ENCODE measurements at places on chromosomes 1 and 21.

DNA sequence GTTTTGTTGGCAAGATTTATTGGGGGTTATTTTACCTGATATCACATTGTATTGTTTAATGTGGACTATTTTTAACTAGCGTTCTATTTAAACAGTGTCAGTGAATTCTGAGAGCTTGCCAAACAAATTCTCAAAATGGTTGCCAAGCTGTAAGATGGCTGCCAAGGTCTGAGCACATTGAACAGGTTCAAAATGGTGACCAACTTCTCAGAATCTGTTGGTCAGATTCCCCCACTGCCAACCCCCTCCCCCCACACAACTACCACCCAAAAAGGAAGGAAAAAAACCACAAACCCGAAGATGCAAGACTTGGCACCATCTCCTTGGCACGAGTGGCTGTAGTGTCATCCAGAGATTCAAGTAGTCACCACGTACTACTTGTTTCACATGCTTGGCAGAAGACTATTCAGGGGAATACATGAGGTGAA, 159.1 kb downstream of the NFIA start:
- DNase-seq, result no peak

DNA sequence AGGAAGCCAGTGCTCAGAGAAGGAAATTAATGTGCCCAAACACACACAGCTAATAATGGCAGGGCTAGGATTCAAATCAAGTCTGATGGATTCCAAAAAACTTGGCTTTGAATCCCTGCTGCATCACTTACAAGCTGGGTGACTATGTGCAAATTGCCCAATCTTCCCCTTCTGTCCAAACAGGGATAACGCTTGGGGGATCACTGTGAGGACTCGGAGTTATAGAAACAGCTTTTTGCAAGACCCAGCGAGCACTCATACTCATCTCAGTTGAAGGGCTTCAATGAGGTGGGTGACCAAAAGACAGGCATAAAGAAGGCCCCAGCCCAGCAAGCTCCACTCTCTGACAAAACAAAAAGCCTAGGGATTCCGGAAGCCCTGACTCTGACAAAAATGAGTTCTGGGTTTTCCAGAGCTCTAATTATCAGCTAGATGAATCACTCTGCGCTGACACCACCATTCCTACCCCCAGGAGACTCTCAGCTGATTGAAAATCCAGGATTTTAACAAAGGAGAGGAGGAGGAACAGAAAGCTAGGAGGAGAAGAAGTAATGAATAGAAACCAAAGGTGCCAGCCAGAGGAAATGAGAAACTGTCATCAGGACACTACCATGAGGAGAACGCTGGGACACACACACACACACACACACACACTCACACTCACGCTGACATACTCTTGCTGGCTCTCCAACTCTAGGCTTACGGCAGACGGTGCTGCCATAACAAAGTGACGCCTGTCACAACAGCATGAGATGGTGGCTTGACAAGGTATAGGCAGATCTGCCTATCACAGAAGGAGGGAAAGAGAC, 1.6 kb upstream of the STK40 start:
- no peak for DNase-seq

GRCh38 chr1:33394770-33395169, 36.1 kb downstream of the PHC2 start:
- DNase-seq, result no peak

- DNase-seq, result no peak
Measured at GRCh38 chr1:164611754-164612642, 53.0 kb downstream of the PBX1 start.

GRCh38 chr1:108208724-108209446, 8.7 kb upstream of the SLC25A24 start:
- no peak for DNase-seq

- DNase-seq, result peak; percentile 35
Measured at GRCh38 chr1:112674440-112674985, at the start of gene MOV10. MOV10 (plus strand) TSS chr1:112674659; CDS start chr1:112674913, 254 bp downstream.

DNA sequence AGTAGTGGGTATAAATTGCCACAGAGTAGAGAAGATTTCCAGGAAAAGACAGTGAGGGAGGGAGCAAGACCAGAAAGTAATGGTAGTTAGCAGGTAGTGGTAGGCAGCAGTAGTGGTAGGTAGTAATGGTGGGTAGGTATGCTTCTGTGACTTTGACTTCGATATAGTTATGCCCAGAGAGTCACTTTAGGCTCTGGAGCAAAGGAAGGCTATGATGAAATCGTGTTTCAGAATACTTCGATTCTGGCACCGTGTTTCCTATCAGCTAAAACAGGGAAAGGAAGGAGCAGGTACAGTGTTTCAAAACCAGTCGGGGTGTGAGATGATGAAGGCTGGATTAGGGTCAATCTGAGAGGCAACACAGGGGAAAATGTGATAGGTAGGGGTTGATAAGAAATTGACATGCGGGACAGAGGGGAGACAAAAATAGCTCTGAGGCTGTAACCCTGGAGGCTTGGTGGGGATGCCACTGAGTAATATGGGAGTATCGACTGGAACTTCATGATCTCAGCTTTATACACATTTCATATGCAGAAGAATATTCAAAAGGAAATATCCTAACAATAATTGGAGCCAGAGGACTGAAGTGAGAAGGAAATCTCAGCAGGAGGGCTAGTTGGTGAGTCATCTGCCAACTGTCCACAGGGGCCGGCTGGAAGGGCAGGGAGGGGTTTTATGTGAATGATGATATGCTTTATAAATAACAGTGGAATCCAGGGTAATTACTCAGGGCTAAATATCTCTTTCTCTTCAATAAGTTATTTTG, 25.2 kb upstream of the TRIM45 start:
- no peak for DNase-seq

DNA sequence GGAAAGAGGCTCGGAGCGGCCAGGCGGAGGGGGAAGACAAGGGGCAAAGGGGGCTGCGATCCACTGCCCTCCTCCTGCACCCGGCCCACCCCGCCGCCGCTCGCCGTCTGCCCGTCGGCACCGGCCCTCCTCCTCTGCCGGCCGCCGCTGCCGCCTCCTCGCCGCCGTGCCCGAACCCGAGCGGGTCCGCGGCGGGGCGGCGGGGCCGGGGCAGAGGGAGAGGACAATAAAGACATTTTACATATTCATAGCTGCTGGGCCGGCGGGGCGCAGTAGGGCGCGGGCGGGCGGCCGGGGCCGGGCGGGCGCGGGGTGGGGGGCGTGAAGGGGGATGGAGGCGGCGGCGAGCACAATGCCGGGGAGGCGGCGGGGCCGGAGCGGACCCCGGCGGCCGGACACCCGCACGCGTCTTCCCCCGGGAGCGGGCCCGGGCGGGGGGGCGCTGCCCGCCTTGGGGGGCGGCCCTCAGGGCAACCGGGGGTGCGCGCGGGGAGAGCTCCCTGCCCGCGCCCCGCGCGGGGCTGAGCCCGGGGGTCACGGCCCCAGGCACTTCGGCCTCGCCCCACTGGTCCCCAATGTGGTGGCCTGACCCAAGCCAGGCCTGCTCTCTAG, 546 bp downstream of the POU2F1 start:
- DNase-seq, result no peak

GRCh38 chr1:186016856-186017255, 282.7 kb downstream of the HMCN1 start:
- no peak for DNase-seq

GRCh38 chr1:229364207-229365065, 21.6 kb upstream of the CCSAP start:
- DNase-seq, result no peak

- no peak for DNase-seq
Measured at GRCh38 chr1:156464825-156465452, 35.6 kb downstream of the MEF2D start.

GRCh38 chr1:219092206-219092605, 81.5 kb upstream of the LYPLAL1 start:
- no peak for DNase-seq

DNA sequence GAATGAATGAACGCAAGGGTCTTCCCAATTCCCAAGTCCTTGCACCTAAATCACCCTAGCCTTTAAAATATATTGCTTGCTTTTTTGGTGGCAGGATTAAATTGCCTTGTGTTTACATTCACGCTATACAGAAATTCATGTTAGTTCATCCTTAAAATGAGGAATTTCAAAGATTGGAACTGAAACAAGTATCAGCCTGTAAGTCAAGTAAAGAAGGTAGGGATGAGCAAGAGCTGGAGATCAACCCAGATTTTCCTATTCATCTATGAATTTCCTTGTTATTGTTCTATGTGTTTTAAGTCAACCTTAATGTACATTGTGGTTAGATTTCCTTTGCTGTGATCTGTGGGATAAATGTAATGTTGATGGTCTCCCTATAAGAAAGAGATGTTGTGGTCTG, 248.2 kb downstream of the NFIA start:
- no peak for DNase-seq

DNA sequence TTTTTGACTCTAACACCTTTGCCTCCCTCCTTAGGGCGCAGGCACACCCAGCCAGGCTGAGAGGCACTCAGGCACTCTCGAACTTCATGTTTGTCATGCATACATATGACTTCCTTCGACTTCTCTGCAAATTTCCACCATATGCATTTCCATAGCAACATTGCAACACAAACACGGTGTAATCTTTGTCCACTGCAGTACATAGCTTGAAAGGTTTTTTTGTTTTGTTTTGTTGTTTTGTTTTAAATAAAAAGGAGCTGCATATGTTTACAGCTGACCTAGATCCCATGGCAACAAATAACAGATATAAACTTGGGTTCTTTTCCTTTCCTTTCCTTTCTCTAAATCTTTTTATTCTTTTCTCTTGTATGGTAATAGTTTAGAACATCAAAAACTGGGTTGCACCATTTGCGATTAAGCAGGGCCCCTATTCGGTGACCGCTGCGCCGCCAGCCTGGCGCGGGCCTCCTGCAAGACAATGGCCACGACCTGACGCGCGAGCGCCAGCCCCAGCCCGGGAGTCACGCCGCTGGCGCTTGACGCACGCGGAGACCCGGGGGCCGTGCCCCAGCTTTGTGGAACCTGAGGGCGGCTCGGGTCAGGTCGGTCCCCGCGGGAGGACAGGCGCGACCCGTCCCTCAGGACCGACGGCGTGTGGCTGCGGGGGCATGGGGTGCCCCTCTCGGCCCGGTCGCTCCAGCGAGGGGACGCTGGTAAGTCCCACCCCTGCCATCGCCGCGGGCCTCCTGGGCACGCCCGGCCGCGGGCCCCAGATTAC, 35.2 kb downstream of the CCN1 start:
- DNase-seq, result no peak

DNA sequence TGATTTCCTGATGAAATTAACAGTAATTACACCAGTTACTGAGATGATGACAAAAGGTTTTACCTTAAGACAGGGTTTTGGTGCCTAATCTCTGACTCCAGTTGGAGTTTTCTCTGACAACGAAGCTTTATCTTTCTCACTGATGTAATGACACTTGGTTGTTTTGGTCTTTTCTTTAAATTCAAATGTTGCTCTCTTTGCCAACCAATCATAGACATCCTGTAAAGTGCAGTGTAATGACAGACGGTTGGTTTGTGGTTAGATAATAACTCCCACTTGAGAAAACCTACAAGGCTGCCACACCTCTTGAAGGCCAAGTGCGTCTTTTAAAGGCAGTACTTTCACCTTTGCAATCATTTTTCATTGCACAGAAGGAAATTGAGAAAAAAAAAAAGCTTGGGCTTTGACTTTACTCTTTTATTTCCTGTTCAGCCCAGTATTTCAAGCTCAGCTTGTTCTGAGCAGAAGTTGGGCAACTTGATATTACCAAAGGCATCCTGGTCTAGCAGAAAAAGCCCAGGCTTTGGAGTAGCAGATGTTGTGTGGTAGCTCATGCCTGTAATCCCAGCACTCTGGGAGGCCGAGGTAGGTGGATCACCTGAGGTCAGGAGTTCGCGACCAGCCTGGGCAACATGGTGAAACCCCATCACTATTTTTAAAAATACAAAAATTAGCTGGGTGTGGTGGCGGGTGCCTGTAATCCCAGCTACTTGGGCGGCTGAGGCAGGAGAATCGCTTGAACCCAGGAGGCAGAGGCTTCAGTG, 14.9 kb downstream of the PDIK1L start:
- DNase-seq, result peak; percentile 54

DNA sequence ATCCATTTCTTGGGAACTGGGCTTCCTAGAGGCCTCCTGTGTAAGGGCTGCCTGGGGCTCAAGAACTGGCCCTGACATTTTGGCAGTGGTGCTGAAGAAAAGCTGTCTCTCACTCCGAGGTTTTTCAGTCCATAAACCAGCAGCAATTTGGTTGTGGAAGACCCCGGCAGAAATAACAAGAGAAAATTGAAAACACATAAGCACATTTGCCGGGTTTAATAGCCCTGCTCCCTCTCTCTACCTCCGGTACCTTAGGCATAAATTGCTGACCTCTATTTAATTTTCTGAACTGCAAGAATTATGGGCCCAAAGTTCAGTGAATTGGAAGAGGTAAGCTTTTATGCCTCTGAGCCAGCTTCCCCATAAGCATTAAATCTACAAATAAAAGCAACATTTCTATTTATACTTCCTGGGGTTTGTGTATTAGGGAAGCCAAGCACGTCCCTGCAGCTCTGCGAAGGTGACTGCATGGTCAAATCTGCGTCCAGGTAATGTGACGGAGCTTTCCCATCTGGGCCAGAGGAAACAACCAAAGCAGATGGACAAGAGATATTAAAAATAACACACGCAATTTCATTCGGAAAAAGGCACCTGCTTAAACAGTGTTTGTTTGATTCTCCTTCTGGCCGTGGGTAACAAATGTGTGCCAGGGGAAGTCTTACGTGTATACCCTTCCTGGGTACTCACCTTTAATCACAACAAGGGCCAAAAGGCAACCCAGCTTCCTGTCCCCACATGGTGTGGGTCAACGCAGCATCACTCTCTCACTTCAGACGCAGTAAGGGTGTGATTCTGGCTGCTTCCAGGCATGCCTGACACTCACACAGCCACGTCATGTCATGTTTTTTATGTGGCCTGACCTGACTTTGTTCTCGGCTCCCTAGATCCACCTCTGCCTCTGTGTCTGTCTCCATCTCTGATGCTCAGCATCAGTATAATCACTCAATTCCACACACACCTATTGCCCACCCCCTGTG, 69.2 kb downstream of the PAPPA2 start:
- no peak for DNase-seq

DNA sequence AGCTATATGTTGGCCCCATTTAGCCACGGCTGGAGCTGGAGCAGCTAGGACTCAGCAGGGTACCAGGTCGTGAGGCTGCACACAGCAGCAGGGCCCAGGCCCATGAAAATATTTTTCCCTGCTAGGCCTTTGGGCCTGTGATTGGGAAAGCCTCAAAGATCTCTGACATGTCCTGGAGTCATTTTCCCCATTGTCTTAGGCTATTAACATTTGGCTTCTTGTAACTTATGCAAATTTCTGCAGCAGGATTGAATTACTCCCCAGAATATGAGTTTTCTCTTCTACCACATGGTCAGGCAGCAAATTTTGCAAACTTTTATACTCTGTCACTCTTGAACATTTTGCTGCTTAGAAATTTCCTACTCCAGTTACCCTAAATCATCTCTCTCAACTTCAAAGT, 11.2 kb downstream of the CFHR2 start:
- DNase-seq, result no peak

- DNase-seq, result no peak
Measured at GRCh38 chr1:45908611-45909140, 105.3 kb downstream of the MAST2 start.

- DNase-seq, result no peak
Measured at GRCh38 chr21:39034590-39035536, 148.4 kb downstream of the PSMG1 start.

GRCh38 chr21:42216726-42217572, 2.0 kb upstream of the ABCG1 start:
- no peak for DNase-seq

All from effector memory CD4-positive, alpha-beta T cell (primary cell).